Esophagus squamous epithelium (tissue), 5 donors: ENCODE measurements at places on chromosomes 16 and 17.
A peak's percentile ranks its signal among the peaks of the same experiment; 100 is the strongest.

DNA sequence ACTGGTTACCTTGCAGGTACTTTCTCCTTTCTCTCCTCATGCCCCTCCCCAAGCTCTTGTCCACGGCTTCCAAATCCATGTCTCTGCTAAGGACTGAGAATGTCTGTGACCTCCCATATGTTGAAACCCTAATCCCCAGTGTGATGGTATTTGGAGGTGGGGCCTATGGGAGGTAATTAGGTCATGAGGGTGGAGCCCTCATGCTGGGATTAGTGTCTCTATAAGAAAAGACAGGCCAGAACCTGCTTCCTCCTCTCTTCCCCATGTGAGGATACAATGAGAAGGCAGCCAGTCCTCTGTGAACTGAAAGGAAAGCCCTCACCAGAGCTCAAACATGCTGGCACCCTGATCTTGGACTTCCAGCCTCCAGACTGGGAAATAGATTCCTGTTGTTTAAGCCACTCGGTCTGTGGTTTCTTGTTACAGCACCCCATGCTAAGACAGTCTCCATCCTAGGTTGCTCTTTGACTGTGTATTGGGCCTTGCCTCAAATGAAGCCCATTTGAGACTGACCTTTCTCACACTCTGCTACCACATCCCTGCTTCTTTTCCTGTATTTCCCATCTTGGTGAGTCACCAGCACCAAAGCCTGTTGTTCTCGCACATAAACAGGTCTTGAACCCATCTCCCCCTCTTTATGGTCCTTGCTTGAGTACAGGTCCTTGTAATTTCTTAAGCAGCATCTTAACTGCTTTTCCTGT, 135.0 kb downstream of the CDK5R1 start:
- no peak for DNase-seq

GRCh38 chr16:81716478-81717225, 62.4 kb upstream of the PLCG2 start:
- no peak for DNase-seq

DNA sequence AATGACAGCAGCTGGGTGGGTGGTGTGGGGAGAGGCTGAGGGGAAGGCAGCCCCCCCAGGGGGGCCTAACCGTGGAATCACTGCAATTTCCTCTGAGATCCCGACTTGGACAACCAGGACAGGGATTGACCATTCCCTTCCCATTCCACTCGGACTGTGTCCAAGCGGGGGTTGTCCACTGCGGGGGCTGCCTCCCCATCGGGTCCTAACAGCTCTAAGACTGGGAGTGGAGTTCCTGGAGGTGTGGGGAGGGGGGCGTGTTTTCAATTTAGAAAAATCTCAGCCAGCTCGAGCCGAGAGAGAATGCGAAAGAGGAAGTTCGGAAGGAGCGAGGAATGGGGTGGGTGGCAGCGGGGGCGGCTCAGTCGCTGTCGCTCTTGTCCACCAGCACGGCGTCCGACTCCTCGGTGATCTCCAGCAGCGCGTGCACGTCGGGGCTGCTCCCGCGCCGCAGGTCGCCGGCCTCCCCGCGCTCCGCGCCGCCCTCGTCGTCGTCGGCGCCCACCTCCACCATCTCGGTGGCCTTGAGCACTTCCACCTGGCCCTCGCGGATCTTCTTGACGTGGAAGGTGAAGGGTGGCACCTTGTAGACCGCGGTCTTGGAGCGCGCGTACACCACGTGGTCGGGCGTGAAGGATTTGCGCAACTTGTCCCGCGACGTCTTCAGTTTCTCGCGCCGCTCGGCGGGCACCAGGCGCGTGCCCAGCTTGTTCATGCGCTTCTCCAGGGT, 16.2 kb upstream of the STAT3 start:
- no peak for DNase-seq

- DNase-seq = no peak
Measured at GRCh38 chr17:56937687-56938086, 23.2 kb downstream of the COIL start.

DNA sequence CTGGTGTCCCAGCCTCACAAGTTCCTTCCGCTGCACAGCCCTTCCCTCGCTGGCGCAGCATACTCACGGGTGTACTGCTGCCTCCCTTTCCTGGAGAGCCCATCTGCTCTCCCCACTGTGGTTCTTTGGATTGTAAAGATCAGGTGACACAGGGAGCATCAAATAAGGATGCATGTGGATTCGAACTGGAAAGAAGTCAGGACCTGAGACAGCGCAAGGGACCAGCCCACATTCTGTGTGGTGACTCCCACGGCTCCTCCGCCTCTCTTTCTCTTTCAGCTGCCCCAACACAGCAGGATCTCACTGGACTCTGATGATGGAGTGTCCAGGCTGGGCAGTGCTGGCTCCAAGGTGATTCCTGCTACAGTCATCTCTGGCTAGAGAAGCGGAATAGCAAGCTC, 8.1 kb downstream of the LDAF1 start:
- no peak for DNase-seq

GRCh38 chr16:86432691-86433090, 77.6 kb upstream of the FOXF1 start:
- DNase-seq = no peak

DNA sequence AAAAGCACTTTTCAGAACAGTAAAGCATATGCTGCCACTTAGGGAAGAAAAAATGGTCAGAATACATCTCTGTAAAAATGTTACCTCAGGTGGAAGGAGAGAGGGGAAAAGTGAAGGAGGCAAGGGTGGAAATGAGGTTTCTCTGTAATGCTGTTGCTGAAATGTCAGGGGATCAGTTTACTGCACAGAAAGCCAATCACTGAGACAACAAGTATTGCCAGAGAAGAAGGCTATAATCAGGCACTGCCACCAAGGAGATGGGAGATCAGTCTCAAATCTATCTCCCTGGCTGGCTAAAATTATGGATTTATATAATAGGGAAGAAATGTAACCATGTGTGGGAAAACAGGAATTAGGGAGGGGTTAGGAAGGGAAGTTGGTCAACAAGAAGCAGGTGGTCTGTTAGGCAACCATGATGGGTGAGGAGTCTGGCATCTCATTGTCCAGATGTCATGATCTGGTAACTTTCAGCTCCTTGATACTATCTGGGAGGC, 27.7 kb upstream of the GUCY2D start:
- no peak for DNase-seq

GRCh38 chr17:2081564-2081963, 26.7 kb downstream of the HIC1 start:
- DNase-seq = no peak

DNA sequence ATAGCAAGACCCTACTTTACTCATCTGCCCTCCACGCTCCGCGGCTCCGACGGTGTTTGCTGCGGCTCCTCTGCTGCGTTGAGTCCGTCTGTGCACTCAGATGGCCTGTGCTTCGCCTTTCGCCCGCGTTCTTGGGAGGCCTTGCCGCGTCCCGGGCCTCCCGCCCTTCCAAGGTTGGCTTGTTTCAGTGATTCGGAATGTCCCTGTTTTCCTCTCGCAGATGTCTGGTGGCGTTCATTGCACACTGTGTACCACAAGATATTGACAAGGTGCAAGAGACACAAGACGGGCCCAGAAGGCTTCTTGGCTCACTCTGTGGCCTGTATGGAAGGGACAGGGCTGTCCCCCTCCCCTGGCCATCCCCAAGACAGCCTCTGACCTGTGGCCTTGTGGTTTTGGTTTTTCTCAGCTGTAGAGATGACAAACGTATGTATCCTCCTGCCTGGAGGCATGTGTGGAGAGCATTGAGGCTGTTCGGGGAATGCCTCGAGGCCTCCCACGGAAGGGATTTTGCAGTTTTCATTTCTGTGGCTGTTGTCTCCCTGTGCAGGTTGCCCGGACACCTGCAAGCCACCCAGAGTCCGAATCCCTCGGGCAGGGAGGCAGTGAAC, 15.4 kb downstream of the MGRN1 start:
- no peak for DNase-seq

- no peak for DNase-seq
Measured at GRCh38 chr16:88298833-88299745, 83.7 kb upstream of the ZNF469 start.

GRCh38 chr16:16032271-16032979, 83.0 kb downstream of the ABCC1 start:
- DNase-seq = no peak

- DNase-seq = no peak
Measured at GRCh38 chr16:89292443-89293078, 75.1 kb downstream of the ZNF778 start.

DNA sequence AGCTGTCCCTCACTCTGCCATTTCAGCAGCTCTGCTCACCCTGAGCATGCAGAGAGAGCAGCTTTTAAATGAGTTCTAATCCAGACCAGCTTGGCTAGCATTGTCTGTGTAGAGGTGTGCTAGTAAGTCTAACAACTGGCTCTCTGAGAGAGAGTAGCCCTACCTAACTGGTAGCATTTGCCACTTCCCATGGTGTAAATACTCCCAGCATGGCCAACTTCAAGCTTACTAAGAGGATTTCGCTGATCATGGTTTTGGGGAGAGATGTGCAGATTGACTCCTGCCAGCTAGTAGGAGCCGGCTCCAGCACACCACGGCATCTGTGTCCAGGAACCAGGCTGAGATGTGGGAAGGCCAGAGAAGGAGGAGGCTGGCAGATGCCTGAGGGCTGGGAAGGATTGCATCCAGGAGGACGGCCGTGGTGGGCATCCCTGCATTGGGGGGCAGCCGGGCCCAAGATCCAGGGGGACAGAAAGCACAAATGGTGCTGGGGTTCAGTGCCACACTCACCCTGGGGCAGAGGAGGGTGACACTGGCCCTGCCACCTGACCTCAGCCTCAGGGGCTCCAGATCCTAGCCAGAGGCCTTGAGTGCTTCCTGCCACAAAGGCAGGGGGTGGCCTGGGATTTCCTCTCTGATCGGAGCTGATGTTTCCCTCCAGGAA, 394.9 kb upstream of the TNRC6C start:
- DNase-seq = no peak

- DNase-seq = peak; percentile 39
Measured at GRCh38 chr17:42536048-42536371, at the start of gene NAGLU. Gene NAGLU (plus strand): TSS chr17:42536241. CDS start chr17:42536273, 32 bp downstream.

DNA sequence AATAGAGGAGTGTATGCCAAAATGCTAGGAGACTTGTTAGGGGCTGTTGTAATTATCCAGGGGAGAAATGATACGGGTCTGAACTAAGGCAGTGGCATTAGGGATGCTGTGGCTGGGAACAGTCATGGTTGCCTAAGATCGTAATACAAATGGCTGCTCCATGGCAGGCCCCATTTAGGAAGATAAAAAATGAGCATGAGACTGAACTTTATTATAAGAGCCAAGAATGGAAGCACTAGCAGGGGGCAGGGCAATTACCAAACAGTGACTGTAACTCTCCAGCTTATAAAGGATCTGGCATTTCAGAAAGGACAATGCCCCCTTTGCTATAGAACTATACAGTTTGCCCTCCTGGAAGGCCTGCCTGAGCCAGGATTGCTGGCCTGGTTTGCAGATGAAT, 503.3 kb upstream of the CDH5 start:
- DNase-seq = no peak

DNA sequence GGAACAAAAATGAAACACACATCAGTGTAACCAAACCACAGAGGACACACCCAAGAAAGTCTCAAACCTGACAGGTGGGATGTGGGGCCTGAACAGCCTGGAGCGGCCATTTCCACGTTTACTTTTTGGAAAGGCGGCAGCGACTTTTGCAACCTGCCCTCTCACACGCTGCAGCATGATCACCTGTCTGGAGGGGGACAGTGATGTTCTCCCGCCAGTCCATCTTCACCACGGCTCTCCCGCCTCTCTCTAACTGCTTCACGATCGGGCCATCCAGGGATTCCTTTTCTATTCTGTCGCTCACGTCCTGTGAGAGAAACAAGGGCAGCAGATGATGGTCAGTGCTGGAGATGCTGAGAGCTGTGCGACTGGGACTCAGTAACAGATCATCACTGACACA, 24.7 kb upstream of the ICAM2 start:
- DNase-seq = no peak

DNA sequence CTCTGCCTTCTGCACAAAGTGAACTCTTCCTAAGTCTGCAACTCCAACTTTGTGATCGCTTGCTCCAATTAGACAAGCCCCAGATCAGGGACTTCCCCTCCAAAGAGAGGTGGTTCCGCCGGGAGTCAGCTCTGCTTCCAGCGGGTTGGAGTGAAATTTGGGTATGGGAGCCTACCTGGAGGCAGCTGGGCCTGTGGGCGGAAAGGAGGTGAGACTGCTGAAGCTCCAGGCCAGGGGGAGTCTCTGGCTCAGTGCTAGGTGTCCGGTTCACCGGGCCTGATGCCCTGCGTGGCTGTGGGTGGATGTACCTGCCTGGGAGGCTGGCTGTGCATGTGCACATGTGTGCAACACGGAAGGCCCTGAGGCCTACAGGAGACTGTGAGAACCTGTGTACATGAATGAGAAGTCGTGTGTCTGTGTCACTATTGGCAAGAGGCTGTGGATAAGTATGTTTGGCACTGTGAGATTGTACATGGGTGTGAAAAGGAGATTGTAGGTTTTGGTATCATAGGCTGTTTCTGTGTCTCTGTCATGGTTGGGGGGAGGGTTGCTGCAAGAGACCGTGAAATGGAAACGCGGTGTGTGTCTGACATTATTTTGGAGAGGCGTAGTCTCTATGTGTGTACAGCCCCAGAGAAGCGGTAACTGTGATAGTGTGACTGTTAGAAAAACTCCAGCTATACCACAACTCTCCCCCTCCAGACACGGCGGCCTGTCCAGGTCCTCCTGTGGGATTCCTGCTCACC, 4.2 kb downstream of the LHX1 start:
- DNase-seq = no peak

DNA sequence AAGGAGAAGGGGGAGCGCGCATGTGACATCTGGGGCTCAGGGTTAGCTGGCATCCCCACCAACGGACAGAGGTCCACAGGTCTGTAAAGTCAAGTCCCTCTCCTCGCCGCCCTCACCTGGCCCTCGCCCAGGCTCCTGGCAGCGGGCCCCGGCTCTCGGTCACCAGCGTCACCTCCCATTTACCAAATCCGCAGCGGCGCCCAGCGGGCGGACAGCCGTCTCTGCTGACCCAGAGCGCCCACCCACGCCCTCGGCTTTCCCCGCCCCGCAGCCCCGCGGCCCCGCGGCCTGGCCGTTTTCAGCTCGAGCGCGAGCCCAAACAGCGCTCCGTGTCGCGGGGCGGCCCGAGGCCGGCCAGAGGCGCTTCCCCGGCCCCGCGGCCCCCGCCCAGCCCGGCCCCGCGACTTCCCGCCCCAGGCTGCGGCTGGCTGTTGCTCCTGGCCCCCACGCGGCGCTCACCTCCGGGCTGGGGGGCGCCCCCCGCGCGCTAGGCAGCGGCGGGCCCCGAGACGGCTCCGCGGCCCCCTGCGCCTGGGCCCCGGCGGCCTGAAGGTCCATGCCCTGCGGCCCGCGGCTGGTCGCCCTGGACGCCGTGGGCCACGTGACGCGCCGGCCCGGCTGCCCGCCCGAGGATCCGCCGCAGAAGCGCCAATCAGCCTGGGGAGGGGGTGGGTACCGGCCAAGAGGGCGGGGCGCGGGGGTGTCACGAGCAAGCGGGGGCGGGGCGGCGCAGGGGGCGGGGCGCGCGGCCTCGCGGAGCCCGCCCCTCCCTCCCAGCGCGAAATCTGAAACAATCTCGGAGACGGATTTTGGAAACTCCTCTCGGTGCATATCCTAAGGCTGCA, at the start of gene COPRS:
Gene COPRS, minus strand, starts transcription at position 603 of the 845 bp plus-strand sequence. Its CDS starts 45 bp downstream, at position 558.
- peak; percentile 29 for DNase-seq

GRCh38 chr17:48392857-48393256, 37.2 kb downstream of the SKAP1 start:
- DNase-seq = no peak
